ENCODE measurements at places on chromosomes 16 and 17. TPM values are rescaled to one million over a fixed set of nuclear protein-coding genes. Genes with fewer than 3 reads are reported as not detected.
A peak's percentile ranks its signal among the peaks of the same experiment; 100 is the strongest.

- no peak for DNase-seq
Measured at GRCh38 chr16:75169899-75170405, 21.6 kb downstream of the ZFP1 start.

DNA sequence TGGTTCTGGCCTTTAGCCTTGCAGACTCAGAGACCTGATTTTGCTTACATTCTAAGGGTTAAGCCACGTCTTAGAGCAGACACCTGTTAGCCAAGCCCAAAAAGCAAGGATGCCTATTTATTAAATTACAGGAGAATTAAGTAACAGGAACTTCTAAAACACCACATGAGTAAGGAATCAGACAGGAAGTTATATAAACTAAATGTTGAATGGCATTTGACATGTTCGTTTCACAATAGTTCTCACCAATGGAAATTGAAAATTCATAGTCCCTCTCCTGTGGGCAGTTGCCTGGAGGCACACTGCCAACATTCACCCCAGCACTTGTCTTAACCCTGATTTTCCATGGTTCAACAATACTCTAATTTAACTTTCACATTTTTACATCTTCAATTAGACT lies 9.0 kb downstream of the KRTAP9-7 start:
- DNase-seq: no peak

DNA sequence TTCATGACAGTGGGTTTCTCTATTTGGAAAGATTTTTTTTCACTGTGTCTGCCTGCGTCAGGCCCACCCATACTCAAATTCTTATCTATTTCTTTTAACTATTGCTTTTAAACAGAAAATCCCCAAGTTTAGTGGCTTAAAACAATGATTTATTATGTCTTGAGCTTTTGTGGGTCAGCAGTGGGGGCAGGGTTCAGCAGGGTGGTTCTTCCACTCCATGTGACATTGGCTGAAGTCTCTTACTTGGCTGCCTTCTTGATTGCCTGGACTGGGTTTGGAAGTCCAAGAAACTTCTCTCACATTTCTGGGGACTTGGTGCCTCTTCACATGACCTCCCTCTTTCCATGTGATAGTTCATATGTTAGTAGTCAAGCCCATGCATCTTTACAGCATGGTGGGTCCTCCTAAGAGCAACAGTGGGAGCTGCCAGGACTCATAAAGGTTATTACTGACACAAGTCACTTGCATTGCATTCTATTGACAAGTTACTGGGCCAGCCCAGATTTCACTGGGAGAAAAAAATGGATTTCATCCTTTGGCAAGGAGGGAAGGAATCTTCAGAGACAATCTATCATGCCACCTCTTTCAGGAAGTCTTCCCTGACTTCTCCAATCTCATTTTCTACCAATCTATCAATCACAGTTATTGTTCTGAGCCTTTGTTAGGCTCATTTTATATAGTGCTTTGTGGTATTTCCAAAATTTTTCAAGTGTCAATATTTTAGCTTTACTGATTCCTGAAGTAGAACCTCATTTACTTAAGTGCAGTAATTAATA lies 436.1 kb downstream of the XYLT1 start:
- DNase-seq: no peak

The PDE6G gene
- 15.3 TPM for polyA plus RNA-seq

GRCh38 chr16:35102780-35103403 lies 1643.5 kb downstream of the TP53TG3F start:
- no peak for DNase-seq

- peak; percentile 48 for DNase-seq
Measured at GRCh38 chr16:1309888-1310831, 724 bp downstream of the UBE2I start.

DNA sequence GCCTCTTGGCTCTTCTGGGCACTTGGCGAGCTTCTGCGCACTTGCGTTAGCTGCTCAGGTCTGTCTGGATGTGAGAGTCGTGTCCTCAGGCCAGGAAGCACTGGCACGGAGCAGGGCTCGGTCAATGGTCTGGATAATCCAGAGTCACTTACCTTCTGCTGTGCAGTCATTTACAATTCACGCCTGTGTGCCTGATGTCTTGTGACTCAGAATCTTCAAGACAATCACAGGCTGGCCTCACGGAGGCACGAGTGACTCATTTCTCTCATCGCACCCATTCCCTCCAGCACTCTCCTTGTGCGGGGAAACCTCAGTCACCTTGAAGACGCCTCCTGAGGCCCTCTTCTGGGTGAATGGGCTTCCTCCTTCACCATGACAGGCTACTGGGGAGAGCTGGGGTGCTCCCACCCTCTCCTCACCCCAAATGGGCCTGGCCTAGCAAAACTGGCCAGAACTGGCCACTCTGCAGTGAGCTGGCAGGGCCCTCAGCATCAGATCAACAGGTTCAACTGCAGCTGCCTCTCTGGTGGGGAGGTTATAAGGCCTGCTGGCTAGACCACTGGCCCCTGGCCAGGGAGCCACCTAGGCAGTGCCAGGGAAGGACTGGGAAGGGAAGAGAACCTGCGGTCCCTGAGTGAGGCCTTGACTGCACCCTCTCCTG lies 1.9 kb upstream of the CAPN15 start:
- DNase-seq: no peak

DNA sequence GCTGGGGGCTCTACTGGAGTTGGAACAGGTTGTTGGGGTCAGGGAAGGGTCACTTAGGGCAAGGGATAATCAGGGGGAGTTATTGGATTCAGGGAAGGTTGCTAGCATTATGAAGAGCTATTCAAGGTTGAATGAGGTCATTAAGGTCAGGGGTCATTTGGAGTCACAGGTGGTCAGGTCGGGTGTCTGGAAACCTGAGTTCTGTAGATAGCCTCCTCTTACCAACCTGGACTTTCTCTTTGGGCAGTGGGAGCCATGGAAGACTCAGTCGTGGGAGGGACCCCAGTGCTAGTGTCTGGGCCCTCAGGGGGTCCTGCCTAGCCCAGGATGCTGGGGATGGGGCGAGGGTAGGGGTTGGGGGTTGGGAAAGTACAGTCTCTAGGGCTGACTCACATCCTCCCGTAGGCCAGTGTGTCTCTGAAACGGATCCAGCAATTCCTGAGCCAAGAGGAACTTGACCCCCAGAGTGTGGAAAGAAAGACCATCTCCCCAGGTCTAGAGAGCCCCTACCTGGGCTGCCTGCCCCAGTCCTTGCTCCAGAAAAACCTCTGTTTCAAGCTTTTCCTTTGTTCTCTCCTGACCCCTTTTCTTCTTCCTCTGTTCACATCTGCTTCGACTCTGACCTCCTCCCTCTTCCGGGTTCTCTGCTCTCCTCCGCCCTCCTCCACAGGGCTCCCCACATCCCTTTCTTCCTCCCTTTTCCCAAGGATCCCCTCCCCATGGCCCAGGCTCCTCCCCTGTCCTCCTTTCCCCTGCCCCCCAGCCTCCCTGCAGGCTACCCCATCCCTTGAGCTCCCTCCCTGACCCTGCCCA lies 33.5 kb downstream of the ABCC3 start:
- no peak for DNase-seq

GRCh38 chr17:67015001-67015400 lies 29.4 kb upstream of the CACNG1 start:
- no peak for DNase-seq

DNA sequence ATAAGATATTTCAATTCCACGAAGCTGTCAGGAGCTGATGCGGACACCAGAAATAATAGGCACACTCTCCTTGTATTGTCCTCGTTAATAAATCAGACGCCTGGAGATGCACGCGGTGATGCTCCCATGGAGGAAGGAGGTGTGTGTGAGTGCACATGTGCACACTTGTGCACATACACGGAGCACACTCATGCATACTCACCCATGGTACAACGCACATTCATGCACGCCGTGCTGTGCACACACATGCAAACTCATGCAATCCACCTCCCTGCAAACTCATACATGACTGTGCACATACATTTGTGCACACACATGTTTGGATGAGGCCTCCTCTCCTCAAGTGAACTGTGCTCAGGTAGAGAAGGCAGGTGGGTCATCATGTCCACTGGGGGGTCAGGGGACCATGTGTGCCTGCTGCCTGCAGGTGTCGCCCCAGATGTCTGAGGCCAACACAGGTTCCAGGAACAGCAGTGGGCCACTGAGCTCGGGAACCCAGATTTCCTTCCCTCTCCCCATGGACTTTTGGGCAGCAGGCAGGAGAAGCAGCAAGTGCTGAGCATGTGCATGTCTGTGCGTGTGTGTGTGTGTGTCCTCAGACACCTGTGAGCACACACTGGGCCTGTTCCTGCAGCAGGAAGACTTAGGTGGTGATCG lies 165.3 kb downstream of the SDK2 start:
- no peak for DNase-seq

The CCL4 gene
- 2.9 TPM for polyA plus RNA-seq

DNA sequence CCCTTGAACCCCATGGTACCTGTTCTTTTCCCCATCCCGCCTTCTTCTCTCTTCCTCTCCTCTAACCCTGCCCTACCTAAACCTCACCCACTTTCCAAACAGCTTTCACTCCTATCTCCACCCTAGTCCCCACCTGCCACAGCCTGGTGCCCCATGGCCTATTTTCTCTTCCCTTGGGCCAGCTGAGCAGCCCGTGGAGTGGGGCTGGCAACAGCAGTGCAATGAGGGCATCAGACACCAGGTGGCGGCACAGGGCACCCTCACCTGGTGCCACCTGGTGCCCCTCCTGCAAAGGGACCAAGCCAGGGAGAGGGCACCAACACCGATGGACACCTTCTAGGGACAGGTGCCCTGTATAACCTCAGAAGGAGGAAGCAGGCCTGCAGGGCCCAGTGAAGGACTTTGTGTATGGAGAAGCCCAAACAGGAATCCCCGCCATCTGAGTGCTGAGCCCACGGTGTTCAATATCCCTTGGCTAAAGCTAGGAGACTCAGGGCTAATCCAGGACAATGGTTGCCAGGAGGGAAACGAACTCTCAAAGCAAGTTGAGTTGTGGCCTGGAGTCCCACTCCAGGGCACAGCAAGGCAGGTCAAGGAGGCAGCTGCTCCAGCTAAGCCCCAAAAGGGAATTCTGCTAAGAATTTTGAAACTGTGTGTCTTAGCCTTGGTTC lies 4.0 kb upstream of the ABCC3 start:
- peak; percentile 54 for DNase-seq

Measured in naive thymus-derived CD8-positive, alpha-beta T cell (primary cell).